ENCODE measurements at places on chromosomes 13 and 19.

DNA sequence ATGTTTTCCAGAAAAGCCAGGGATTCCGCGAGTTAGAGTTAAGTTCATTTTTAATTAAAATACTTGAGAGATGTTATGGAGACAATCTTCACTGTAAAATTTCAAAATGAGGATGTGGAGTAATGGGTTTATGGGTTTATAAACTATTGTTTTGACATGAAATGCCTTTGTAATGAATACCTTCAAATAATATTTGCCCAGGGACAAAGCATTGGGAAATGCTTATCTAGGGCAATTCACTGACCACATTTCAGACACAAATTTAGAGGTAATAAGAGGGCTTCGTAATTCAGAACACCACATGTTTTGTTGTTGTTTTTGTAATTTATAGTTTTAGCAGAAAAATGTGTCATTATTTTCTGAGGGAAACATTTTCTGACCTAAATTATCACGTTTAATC is 241.1 kb upstream of the ATXN8OS start:
- no peak for DNase-seq
- no peaks in the 10 kb centered on the region for H3K27me3 ChIP-seq
- H3K4me1 ChIP-seq = no peaks in the 10 kb centered on the region
- H3K27ac ChIP-seq = no peak overlapping the region
- H3K36me3 ChIP-seq = no peaks in the 10 kb centered on the region

- no peaks in the 10 kb centered on the region for H3K36me3 ChIP-seq
- peaks cover 9% of the 10 kb centered on the region for H3K4me1 ChIP-seq
- DNase-seq = peak; percentile 10
- H3K27ac ChIP-seq = no peak overlapping the region
- peaks cover 3% of the 10 kb centered on the region for H3K27me3 ChIP-seq
Observed at GRCh38 chr19:55304279-55304978, 20.6 kb downstream of the BRSK1 start.

DNA sequence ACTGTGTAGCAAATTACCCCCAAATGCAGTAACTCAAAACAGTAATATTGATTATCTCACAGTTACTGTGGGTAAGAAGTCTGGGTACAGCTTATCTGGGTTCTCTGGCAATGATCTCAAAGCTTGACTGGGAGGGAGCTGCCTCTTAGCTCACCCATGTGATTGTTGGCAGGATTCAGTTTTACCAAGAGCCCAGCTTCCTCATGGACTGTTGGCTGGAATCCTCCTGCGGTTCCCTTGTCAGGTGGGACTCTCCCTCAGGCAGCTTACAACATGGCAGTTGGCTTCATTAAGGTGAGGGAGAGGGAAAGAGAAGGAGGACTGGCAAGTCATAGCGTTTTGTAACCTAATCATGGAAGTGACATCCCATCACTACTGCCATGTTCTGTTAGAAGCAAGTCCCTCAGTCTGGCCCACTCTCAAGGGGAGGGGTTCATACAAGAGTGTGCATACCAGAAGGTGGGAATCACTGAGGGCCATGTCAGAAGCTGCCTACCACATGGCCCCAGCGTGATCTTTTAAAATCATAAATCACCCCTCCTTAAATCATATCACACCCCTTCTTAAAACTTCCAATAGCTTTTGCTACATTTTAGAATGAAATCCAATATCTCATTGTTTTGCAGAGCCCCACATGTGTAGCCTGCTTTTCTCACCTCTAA is 108.1 kb downstream of the OLFM4 start:
- H3K4me3 ChIP-seq = no peak overlapping the region
- H3K36me3 ChIP-seq = no peaks in the 10 kb centered on the region
- no peak for DNase-seq
- H3K27ac ChIP-seq = no peak overlapping the region

- DNase-seq = no peak
- H3K36me3 ChIP-seq = peaks cover 41% of the 10 kb centered on the region
- no peaks in the 10 kb centered on the region for H3K27me3 ChIP-seq
- no peak overlapping the region for H3K27ac ChIP-seq
- H3K4me1 ChIP-seq = peaks cover 12% of the 10 kb centered on the region
Observed at GRCh38 chr19:29610213-29610573, 4.1 kb downstream of the POP4 start.

GRCh38 chr19:54469496-54469934 is 3.6 kb downstream of the CDC42EP5 start:
- peaks cover 60% of the 10 kb centered on the region for H3K27me3 ChIP-seq
- no peak for DNase-seq
- H3K27ac ChIP-seq = no peak overlapping the region

GRCh38 chr19:384799-385169 is 24.2 kb downstream of the C2CD4C start:
- peaks cover 24% of the 10 kb centered on the region for H3K27me3 ChIP-seq
- no peak overlapping the region for H3K4me3 ChIP-seq
- H3K36me3 ChIP-seq = peaks cover 1% of the 10 kb centered on the region
- DNase-seq = no peak
- no peak overlapping the region for H3K27ac ChIP-seq
- peaks cover 21% of the 10 kb centered on the region for H3K4me1 ChIP-seq

DNA sequence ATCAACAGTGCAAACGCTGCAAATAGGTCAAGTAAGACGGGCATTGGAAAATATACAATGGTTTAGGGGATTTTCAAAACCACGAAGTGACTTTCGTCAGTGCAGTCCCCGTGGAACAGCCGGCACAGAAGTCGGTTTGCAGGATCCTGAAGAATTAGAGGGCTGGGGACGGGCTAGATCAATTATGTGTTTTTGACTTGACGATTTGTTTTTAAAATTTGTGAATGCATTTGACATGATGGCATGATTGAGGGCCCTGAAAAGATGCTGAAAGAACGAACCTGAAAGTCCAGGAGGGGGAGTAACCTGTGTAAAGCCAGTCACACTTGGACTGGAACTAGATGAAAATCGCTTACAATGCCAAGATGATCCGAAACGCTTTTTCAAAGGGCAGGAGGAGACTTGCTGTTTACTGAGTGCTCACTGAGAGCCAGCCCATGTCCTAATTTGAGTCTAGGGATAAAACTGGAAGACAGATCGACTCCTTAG is 8.9 kb upstream of the DGKH start:
- H3K27me3 ChIP-seq = peaks cover 41% of the 10 kb centered on the region
- peaks cover 2% of the 10 kb centered on the region for H3K36me3 ChIP-seq
- peaks cover 12% of the 10 kb centered on the region for H3K4me1 ChIP-seq
- H3K27ac ChIP-seq = peak overlapping the region; percentile 76
- no peak for DNase-seq
- H3K4me3 ChIP-seq = peak overlapping the region; percentile 88

- no peak overlapping the region for H3K4me3 ChIP-seq
- no peaks in the 10 kb centered on the region for H3K4me1 ChIP-seq
- no peak overlapping the region for H3K27ac ChIP-seq
- H3K36me3 ChIP-seq = no peaks in the 10 kb centered on the region
- peaks cover 2% of the 10 kb centered on the region for H3K27me3 ChIP-seq
Observed at GRCh38 chr13:101425623-101426022, 9.3 kb upstream of the NALCN start.

DNA sequence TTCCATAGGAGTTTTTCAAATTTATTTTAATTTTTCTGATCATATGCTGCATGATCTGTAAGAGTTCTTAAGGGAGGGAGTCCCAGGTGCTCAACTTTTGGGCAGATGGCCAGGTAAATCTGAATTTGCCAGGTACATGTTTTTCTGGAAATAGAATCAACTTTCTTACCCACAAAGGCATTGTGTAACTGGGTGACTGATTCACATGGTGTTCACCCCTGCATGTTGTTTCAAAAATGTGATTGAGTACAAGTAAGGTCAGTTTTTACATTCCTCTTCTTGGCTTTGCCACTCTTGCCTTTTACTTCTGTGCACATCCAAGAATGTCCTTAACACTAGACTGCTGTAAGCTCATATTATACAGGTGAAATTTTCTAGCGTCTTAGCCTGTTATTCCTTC is 30.4 kb downstream of the RB1 start:
- H3K4me1 ChIP-seq = peaks cover 17% of the 10 kb centered on the region
- H3K36me3 ChIP-seq = peaks cover 39% of the 10 kb centered on the region
- DNase-seq = no peak
- H3K27me3 ChIP-seq = no peaks in the 10 kb centered on the region
- no peak overlapping the region for H3K27ac ChIP-seq
